ENCODE measurements at places on chromosomes 5 and 9. TPM values are rescaled to one million over a fixed set of nuclear protein-coding genes. Genes with fewer than 3 reads are reported as not detected.
A peak's percentile ranks its signal among the peaks of the same experiment; 100 is the strongest.

YTHDC2 gene
- 11.2 TPM for polyA plus RNA-seq

MLANA gene
- polyA plus RNA-seq = not detected

C9orf43 gene
- polyA plus RNA-seq = not detected

CDC20B gene
- 0.89 TPM for polyA plus RNA-seq

NR3C1 gene
- 16.5 TPM for polyA plus RNA-seq

IL9 gene
- not detected for polyA plus RNA-seq

GRCh38 chr9:84990416-84990815, 320.9 kb downstream of the NTRK2 start:
- peak; percentile 23 for DNase-seq

DNA sequence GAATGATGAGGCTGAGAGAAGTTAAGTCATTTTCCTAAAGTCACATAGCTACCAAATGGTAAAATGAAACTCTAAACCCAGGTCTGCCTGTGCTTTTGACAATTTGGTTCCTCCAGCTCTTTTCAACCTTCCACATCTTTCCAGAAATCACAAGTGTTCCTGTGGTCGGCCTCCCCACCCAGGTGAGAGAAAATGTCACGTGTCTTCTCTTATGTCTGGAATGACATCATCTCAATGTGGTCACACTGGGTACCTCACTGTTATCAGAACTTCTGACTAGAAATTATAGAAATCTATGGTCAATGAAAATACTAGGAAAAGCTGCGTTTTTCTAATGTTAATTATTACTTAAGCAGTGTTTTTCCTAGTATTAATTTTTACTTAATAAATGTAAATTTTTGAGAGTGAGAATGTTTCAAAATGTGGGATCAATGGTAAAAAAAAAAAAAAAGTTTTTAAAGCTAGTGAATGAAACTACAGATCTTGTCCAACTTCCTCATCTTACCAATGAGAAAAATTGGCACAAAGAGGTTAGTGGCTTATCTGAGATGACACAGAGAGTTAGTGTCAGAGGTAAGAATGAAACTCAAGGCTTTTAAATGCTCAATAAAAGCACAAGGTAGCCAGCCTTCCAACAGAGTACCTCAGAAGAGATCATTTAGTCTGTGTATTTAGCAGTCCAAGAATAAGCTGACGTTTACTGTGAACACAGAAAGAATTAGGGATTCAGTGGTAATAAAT, 228.7 kb upstream of the NR4A3 start:
- no peak for DNase-seq

- no peak for DNase-seq
These were observed 2.1 kb upstream of the SLC25A46 start for GRCh38 chr5:110736753-110737152.

- no peak for DNase-seq
These were observed 196.9 kb downstream of the CACNA1B start for GRCh38 chr9:138074516-138074915.

GRCh38 chr9:131382850-131383729, 10.8 kb upstream of the PRRC2B start:
- peak; percentile 93 for DNase-seq

GRCh38 chr5:5683174-5683573, 260.7 kb downstream of the ICE1 start:
- DNase-seq = no peak

GRCh38 chr9:125632321-125633115, 74.5 kb downstream of the MAPKAP1 start:
- no peak for DNase-seq

GRCh38 chr5:61674378-61674777, 342.3 kb downstream of the ZSWIM6 start:
- DNase-seq = no peak

- DNase-seq = no peak
These were observed 26.1 kb downstream of the TIMD4 start for GRCh38 chr5:156936972-156937371.

All from cardiac muscle cell (in vitro differentiated cells and primary cell).